ENCODE measurements at places on chromosomes 1 and 21. TPM values are rescaled to one million over a fixed set of nuclear protein-coding genes. Genes with fewer than 3 reads are reported as not detected.

ELOVL1 gene
- 144 TPM for total RNA-seq

PHF13 gene
- total RNA-seq: 10.2 TPM

AVPR1B gene
- not detected for total RNA-seq

PLPP3 gene
- total RNA-seq: 0.93 TPM

CRYBG2 gene
- 72.4 TPM for total RNA-seq

BGLAP gene
- total RNA-seq: not detected

TEX38 gene
- not detected for total RNA-seq

LDLRAD2 gene
- total RNA-seq: not detected

C1orf167 gene
- total RNA-seq: not detected

COL24A1 gene
- total RNA-seq: not detected

IL24 gene
- total RNA-seq: 0.35 TPM

MGST3 gene
- 109 TPM for total RNA-seq

LCE1A gene
- not detected for total RNA-seq

TSPEAR gene
- total RNA-seq: not detected

KDM1A gene
- 105 TPM for total RNA-seq

HP1BP3 gene
- 96.0 TPM for total RNA-seq

NGF gene
- 0.35 TPM for total RNA-seq

PTPN22 gene
- 1.1 TPM for total RNA-seq

CRYAA gene
- not detected for total RNA-seq

TNFSF4 gene
- total RNA-seq: 1.1 TPM

CR1L gene
- not detected for total RNA-seq

LRRIQ3 gene
- 0.92 TPM for total RNA-seq

HCRTR1 gene
- total RNA-seq: not detected

SLC25A34 gene
- 0.14 TPM for total RNA-seq

SMCP gene
- not detected for total RNA-seq

OVAAL gene
- not detected for total RNA-seq

TGFBR3 gene
- 0.51 TPM for total RNA-seq

MCOLN2 gene
- total RNA-seq: 0.78 TPM

ABCG1 gene
- total RNA-seq: 9.7 TPM

CYP4A11 gene
- not detected for total RNA-seq

RALGPS2 gene
- 15.1 TPM for total RNA-seq

SYCP1 gene
- not detected for total RNA-seq

LCE1F gene
- total RNA-seq: not detected

GPR61 gene
- not detected for total RNA-seq

RGS8 gene
- not detected for total RNA-seq

CACYBP gene
- 122 TPM for total RNA-seq

MAEL gene
- not detected for total RNA-seq

TCHH gene
- total RNA-seq: not detected

LRRC42 gene
- total RNA-seq: 41.4 TPM

C1QA gene
- total RNA-seq: not detected

USP48 gene
- 32.6 TPM for total RNA-seq

MANEAL gene
- total RNA-seq: 0.93 TPM

AADACL3 gene
- not detected for total RNA-seq

KCNK2 gene
- not detected for total RNA-seq

AADACL4 gene
- not detected for total RNA-seq

SLC9C2 gene
- total RNA-seq: not detected

MMP23B gene
- total RNA-seq: 0.79 TPM

EFNA3 gene
- total RNA-seq: 20.9 TPM

UBE2G2 gene
- 43.9 TPM for total RNA-seq

NLRP3 gene
- total RNA-seq: not detected

LRRC38 gene
- not detected for total RNA-seq

FAM177B gene
- not detected for total RNA-seq

PLA2G4A gene
- 7.5 TPM for total RNA-seq

RSPO1 gene
- not detected for total RNA-seq

Data from airway epithelial cell (primary cell).